ENCODE measurements at places on chromosomes 2 and 18.
A peak's percentile ranks its signal among the peaks of the same experiment; 100 is the strongest.

GRCh38 chr18:33821503-33821902 lies 243.5 kb downstream of the ASXL3 start:
- no peak for DNase-seq

- DNase-seq: no peak
Observed at GRCh38 chr2:198973181-198973580, 484.6 kb downstream of the SATB2 start.

DNA sequence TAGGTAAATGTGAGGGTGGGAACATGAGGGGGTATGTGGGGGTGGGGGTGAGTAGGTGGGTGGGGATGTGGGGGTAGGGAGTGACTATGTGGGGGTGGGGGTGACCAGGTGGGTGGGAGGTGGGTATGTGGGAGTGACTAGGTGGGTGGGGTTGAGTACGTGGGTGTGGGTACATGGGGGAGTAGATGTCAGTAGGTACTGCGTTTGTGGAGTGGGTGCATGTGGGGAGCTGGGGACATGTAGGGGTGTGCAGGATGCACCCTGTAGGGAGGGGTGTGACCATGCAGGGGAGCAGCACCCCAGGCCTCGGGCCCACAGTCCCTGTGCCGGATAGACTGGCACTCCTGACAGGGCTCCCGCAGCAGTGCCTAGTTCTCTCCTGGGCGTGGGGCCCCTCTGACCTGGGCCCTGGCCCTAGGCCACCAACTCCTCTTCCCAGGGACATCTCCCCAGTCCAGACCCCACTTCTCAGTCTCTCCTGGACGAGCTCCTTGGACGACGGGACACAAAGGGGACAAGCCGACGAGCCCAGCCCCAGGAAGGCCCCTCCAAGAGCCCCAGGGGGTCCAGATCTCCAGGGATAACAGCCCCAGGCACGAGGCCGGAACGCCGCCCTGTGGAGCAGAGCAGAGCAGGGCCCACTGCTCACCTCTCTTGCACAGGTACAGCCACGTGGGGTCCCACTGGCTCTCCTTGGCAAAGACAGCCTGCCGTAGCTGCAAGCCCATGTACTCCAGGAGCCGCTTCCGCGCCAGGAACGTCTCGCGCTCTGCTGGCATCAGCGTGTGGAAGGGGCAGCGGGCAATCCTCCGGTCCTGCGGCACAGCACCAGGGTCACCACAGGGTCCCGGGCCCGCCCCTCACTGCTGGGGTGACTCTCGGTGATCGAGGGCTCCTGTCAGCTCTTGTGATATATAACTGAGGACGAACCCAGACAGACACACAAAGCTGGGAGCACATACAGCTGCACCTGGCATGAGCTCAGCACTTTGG lies 58.2 kb downstream of the ANKMY1 start:
- no peak for DNase-seq

GRCh38 chr18:31410716-31411483 lies 34.3 kb downstream of the DSG4 start:
- DNase-seq: no peak

DNA sequence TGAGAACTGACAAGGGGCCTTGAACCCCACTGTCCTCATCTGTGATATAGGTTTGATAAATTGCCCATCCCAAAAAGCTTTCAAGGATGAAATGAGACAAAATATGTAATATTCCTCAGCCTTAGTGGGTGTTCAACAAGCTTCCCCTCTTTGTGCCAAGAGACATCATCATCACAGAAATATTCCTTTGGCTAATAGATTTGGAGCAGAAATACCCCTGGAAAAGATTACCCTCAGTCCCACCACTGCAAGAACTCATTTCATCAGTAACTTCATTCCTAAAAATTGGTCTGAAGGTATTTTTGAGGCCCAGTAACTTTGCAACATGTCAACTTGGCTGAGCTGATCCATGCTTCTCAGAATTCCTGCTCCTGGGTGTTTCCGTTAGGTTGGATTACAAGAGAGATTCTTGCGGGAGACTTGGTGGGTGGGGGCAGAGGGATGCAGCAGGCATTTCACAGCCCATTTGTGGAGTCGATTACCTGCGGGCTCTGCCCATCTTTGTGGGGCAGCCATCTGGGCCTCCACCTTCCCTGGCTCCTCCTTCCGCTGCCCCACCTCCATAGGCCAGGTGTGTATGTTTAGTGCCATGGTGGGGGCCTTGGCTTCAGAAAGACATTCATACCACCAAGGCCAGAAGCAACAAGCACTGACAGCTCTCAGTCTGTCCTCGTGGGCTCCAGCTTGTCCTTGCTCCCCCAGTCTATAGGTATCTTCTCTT lies 263.9 kb downstream of the GLI2 start:
- no peak for DNase-seq

DNA sequence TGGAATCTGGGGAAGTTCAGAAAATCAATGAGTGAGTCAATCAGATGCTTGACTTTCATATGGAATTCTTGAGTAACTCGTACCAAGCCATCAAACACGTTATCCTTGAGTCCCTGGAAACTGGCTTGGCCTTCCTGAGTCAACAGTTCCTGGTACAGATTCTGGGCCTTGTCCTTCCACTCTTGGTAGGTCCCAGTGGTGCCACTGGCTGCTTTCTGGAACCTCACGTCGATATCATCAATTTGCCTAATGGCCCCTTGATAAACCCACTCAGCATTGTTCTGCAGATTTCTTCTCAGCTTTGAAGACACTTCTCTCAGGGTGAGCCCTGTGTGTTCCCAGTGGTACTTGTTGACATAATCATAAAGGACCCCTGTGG lies 41.1 kb downstream of the APOB start:
- no peak for DNase-seq

- DNase-seq: peak; percentile 17
Observed at GRCh38 chr2:120735746-120736170, at the start of gene GLI2. TSS of gene GLI2 (plus strand) at chr2:120735868. CDS start at chr2:120797321, 61,453 bp downstream.

DNA sequence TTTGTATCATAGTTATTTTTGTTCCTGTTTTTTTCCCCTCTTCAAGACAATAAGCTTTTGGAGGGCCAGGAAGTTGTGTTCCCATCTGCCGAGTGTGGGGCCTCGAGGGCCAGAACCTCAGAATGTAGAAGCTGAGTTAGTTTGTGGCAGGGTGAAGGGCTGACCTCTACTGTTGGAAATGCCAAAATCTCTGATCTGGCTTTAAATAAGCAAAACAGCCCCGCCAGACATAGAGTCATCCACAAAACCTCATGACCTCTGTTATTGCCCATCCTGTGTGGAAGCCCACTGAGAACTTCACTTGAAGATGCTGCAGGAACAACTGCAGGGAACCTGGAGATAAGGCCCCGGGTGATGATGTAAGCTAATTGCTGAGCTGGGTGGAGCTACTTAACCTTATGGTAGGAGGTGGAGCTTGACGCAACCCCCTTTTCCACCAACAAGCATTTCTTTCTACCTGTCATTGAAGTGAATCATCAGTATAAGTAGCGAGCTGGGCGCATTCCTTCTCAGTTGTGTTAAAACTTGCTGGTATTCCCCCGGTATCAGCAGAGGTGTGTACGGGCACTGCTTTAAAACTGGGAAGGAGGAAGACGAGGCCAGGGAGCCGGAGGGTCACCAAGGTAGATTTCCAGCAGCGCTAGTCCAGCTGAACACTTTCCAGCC lies 177.2 kb downstream of the NEDD4L start:
- no peak for DNase-seq

GRCh38 chr18:40292985-40293710 lies 1661.9 kb upstream of the PIK3C3 start:
- no peak for DNase-seq

DNA sequence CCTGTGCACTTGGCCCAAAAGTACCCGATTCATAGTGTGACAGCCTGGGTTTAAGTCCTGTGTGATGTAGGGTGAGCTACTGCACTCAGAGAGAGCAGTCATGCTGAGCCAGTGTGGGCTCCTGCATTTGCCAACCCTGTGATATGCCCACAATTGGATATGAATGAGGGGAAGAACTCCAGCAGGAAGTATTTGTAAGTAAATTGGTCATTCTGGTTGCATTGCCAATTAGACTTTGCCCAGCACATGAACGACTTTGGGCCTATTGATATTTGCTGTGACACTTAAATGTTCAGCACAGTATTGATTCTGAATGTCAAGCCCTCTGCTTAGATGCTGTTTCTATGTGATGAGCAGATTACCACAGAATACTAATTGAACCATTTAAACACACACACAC lies 570.9 kb downstream of the PIK3C3 start:
- no peak for DNase-seq

- DNase-seq: no peak
Observed at GRCh38 chr2:241912021-241912555, 42.6 kb downstream of the RTP5 start.

- no peak for DNase-seq
Observed at GRCh38 chr2:76700894-76701293, 821.3 kb downstream of the LRRTM4 start.

- DNase-seq: no peak
Observed at GRCh38 chr2:96324721-96325040, 436 bp upstream of the ITPRIPL1 start.

- DNase-seq: no peak
Observed at GRCh38 chr2:150686391-150686790, 198.9 kb upstream of the RND3 start.

- no peak for DNase-seq
Observed at GRCh38 chr2:171879865-171880264, 14.2 kb downstream of the SLC25A12 start.

GRCh38 chr2:141437521-141437920 lies 693.3 kb downstream of the LRP1B start:
- no peak for DNase-seq

- DNase-seq: no peak
Observed at GRCh38 chr2:67277450-67277849, 119.7 kb upstream of the ETAA1 start.

DNA sequence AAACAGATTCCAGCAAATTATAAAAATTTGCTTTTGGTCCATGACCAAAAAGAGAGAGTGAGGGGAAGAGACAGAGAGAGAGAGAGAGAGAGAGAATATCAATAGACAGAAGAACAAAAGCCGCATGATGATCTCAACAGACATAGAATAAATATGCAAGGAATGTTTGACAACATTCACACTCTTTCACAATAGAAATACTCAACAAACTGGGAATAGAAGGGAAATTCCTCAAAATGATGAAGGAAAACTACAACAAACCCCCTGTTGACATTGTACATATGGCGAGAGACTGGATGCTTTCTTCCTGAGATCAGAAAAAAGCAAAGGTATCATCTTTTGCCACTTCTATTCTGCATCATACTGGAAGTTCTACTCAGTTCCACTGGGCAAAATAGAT lies 309.7 kb downstream of the RAD51AP2 start:
- no peak for DNase-seq

GRCh38 chr2:99879481-99879880 lies 262.9 kb downstream of the AFF3 start:
- no peak for DNase-seq

GRCh38 chr2:53182601-53183000 lies 585.0 kb upstream of the CHAC2 start:
- DNase-seq: no peak

- DNase-seq: no peak
Observed at GRCh38 chr2:193980599-193980998, 1676.4 kb upstream of the SLC39A10 start.

DNA sequence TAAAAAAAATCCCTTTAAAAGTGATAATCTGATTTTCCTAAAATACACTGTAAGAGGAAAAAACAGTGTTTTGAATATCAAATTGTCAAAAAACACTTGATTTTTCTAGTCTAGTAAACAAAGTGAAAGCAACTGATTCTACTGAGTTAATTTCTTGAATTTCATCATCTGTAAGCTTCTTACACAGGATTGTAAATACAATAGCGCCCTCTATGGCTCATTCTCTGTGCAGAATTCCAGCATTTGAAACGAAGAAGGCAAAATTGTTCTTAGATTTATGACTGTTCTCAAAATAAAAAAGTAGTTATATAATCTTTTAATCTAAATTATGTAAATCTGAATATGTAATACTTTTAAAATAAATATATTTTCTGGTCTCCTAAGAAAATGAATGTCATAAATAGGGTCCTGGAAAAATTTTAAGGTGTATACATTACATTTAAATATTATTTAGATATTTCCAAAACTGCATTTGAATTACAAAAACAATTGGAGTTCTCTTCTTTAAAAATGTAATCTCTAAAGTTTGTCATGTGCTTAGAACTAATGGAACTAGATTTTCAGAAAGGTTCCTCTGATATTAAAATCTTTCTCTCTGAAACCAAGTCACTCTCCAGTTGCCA lies 176.9 kb upstream of the MC4R start:
- peak; percentile 70 for DNase-seq

GRCh38 chr2:110126906-110127305 lies 11.3 kb upstream of the MALL start:
- no peak for DNase-seq

DNA sequence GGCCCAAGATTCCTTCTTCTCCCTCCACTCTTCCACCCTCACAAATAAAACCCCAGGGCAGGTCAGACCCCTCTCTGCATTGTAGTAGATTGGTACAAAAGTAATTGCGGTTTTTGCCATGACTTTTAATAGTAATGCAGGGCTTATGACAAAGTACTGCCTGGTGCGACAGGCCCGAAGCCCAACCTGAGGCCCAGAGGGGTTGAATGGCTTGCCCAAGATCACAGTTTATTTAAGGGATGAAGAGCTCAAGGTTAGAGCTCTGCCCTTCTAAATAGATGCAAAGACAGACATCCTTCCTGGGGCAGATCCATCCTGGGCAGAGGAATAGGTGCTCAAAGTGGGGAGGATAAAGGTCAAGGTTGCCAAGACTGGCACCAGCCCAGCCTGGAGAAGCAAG lies 899 bp upstream of the PSTPIP2 start:
- no peak for DNase-seq

- DNase-seq: no peak
Observed at GRCh38 chr2:111982822-111983221, 72.2 kb upstream of the TMEM87B start.

All from Jurkat, Clone E6-1 (cell line).